ENCODE measurements at places on chromosomes 2 and 18. TPM values are rescaled to one million over a fixed set of nuclear protein-coding genes. Genes with fewer than 3 reads are reported as not detected.

DNA sequence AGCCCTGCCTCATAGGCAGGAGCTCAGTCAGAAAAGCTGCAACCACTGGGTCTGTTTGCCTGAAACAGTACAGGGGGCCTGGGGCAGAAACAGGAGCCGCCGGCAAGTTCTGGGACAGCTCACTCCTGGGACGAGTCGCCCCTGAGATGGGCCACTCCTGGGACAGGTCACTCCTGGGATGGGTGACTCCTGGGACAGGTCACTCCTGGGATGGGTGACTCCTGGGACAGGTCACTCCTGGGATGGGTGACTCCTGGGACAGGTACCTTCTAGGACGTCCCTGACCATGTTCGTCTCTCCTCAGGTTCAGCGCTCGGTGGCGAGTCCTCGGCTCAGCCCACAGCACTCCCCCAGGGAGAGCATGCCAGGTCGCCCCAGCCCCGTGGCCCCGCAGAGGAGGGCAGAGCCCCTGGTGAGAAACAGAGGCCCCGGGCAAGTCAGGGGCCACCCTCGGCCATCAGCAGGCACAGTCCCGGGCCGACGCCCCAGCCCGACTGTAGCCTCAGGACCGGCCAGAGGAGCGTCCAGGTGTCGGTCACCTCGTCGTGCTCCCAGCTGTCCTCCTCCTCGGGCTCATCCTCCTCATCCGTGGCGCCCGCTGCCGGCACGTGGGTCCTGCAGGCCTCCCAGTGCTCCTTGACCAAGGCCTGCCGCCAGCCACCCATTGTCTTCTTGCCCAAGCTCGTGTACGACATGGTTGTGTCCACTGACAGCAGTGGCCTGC lies 51.8 kb downstream of the NTSR2 start:
- DNase-seq: no peak

DNA sequence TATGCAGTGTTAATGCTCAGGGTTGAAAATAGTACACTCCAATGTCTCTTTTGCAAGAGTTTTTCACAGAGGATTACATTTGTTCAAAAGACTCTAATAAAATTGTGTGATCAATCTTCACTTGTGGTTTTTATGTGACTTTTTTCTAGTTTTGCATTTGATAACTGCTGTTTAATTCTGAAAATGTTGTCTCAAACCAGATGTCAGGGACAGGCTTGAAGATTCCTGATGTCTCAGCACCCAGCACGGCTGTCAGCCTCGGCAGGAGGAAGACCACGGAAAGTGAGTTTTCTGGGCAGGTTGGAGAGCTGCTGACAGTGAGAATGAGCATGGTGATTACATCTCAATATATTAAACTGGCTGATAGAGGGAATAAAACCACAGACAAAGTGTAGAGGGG lies 9.1 kb downstream of the SOX11 start:
- DNase-seq: no peak

- DNase-seq: no peak
These were observed 797 bp downstream of the KLHL14 start for GRCh38 chr18:32771871-32772580.

Gene EPAS1
- total RNA-seq: 109 TPM

Gene AGXT
- total RNA-seq: not detected

GRCh38 chr2:639703-640102 lies 37.5 kb downstream of the TMEM18 start:
- DNase-seq: no peak

DNA sequence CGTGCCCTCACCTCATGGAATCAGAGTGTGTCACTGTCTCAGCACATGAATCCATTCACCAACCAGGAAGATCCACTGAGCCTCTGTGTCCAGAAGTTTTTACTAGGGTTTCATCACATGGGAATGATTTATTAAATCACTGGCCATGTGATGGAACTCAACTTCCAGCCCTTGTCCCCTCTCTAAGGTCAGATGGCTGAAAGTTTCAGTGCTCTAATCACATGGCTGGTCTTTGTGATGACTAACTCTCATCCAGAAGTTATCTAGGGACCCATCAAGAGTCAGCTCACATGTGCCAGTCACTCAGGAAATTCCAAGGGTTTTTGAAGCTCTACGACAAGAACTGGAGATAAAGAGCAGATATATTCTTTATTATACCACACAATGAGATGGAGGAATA lies 140.5 kb upstream of the GYPC start:
- DNase-seq: no peak

Gene DNAH6
- 1.1 TPM for total RNA-seq

- no peak for DNase-seq
These were observed 29.3 kb downstream of the PDE11A start for GRCh38 chr2:178043266-178043665.

Gene CD302
- 39.3 TPM for total RNA-seq

- no peak for DNase-seq
These were observed 580.9 kb upstream of the HNMT start for GRCh38 chr2:137383391-137383790.

Gene GPD2
- total RNA-seq: 95.3 TPM

GRCh38 chr2:178388287-178388686 lies 62.7 kb downstream of the PRKRA start:
- DNase-seq: no peak

DNA sequence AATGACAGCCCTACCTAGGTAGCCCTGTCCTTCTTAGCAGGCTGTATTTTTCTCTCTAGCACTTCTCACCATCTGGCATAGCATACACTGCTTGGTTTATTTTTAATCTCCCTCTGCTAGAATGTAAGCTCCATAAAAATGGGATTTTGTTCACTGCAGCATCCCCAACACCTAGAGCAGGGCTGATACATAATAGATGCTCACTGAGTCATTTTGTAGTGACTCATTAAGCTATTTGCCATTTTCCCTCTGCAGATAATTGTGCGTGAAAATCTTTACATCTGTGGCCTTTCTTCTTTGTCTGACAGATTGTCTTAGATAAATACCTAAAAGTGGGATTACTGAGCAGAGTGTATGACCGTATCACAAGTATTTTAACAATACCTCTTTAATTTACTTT lies 82.5 kb downstream of the CERS6 start:
- DNase-seq: no peak

Gene SNTG2
- total RNA-seq: 2.0 TPM

Data from prostate gland (tissue), 2 donors.